ENCODE measurements at places on chromosomes 5 and 9. TPM values are rescaled to one million over a fixed set of nuclear protein-coding genes. Genes with fewer than 3 reads are reported as not detected.

DNA sequence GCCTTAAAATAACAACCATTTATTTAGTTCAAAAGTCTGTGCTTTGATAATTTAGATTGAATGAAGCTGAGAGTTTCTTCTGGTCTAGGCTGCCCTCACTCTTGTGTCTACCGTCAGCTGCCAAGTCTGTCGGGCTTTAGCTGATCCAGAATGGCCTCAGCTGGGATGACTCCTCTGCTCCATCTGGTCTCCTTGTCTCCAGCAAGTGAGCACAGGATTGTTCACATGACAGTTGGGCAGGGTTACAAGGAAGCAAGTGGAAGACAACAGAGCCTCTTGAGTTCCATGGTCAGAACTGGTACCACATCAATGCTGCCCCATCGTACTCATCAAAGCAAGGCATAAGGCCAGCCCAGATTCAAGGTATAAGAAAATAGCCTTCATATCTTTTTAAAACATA is 9.0 kb downstream of the HTR1A start:
- DNase-seq = no peak
- H3K4me1 ChIP-seq = no peaks in the 10 kb centered on the region
- no peak overlapping the region for H3K4me3 ChIP-seq
- H3K27me3 ChIP-seq = no peaks in the 10 kb centered on the region

GRCh38 chr5:76607353-76607871 is 15.8 kb downstream of the F2RL2 start:
- no peaks in the 10 kb centered on the region for H3K4me1 ChIP-seq
- H3K27ac ChIP-seq = no peak overlapping the region

Gene TSSK1B
- total RNA-seq = 0.14 TPM

Gene CTXN3
- total RNA-seq = not detected

Gene SSBP2
- 99.9 TPM for total RNA-seq

Measured in lung (tissue), 17 donors.